NCI-H1694 (cell line): ENCODE measurements at places on chromosomes 4 and X.

DNA sequence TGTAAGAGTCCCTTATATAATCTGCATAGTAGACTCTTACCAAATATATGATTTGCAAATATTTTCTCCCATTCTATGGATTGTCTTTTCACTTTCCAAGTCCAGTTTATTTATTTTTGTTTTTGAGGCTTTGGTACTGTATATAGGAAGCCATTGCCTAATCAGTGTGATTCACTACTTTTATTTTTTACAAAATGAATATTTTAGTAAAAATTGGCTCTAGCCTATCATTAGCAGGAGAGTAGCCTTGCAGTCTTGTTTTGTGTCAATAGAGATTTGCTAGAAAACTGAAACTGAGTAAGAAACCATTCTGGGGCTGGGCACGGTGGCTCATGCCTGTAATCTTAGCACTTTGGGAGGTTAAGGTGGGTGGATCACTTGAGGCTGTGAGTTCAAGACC lies 199.9 kb upstream of the MAB21L2 start:
- DNase-seq = no peak

DNA sequence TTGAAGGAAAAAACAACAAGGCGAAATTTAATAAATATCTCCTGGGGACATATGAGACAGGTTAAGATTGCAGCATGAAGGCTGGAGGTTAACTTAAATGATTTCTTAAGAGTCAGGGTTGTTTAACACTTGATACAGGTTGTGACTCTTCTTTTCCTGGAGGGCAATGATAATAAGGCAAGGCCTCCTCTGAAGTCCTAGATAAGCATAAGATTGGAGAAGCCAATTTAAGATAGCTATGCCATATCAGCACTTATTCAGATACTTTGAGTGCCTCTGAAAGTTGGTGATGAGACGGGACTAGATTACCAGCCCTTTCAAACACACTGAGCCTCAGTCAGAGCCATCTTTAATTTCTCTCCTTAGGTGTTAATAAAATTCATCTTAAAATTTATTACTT lies 350.8 kb downstream of the FBXO8 start:
- no peak for DNase-seq

DNA sequence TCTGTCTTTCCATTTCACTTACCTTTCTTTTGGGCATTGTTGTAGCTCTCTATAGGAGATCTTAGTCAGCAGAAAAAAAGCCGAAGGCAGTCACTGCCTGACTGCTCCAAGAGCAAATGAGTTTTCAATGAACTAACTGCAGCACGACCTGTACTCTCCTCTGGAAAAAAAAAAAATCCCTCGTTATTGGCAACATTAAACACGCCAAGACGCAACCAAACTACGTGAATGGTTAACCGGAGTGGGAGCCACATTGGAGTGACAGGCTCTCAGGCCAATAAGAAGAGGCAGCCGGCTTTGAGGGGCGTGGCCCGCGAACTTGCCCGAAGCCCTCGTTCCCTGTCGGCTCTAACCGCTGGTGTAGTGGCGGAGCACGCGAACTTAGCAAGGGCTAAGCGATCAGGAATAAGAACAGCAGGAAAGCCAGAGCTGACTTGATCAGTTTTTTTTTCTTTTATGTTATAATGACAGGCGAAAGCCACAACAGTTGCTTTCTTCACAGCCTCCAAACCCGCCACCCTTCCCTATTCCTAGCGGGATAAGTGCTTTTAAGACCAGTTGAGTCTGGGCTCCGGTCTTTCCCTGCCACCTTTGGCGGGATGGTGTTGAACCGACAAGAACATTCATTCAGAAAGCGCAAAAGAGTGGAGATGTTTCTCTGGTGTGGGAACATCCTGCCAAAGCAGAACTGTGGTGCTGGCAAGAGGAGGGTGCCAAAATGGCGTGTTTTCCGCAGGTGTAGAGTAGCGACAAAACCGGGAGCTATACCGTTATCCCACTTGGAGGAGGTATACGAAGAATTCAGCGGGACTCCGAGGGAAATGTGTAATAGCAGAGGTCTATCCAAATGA lies 80.0 kb downstream of the HMGN5 start:
- DNase-seq = peak; percentile 36

- no peak for DNase-seq
Measured at GRCh38 chr4:25532591-25532990, 123.1 kb upstream of the SLC34A2 start.

- peak; percentile 9 for DNase-seq
Measured at GRCh38 chr4:52038103-52038912, at the start of gene SGCB. TSS of gene SGCB (minus strand) at chr4:52038299. CDS start at chr4:52038259, 40 bp downstream.

DNA sequence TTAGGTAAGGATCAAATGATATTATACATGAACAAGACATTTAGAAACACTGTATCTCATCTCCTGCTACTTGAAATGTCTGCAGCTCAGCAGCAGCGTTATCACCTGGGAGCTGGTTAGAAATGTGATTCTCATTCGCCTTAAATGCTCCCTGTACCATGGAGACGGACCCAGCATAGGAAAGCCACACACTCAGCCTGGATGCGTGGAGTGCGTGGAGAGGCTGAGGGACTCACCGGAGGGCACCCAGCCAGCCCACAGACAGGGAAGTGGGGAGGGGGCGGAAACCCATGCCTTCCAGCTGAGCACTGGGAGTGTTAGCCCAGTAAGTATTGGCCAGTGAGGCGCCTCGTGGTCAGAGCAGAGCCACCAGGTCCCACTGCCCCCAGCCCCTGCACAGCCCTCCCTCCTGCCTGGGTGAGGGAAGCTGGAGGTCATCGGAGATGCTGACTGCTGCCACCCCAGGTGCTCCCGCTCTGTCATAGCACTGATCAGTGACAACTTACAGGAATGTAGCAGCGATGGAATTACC lies 15.2 kb downstream of the SUPT20HL1 start:
- DNase-seq = no peak

DNA sequence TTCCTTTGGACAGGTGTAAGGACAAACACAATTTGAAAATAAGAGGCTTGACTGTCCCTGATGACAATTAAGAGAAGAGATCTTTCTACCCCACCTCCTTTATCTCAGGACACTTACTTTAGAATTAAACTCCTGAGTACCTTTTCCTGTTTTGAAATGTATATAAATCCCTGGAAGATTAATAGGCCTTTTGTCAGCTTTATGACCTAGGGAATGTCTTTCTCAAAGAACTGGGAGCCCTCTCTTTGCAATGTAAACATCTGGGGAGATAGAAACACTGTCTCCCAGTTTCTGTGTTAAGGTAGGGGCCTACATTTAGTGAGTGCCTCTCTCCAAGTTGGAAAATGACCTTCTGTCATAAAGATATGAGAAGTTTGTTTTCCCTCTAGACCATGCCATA lies 31.7 kb downstream of the AGA start:
- no peak for DNase-seq

DNA sequence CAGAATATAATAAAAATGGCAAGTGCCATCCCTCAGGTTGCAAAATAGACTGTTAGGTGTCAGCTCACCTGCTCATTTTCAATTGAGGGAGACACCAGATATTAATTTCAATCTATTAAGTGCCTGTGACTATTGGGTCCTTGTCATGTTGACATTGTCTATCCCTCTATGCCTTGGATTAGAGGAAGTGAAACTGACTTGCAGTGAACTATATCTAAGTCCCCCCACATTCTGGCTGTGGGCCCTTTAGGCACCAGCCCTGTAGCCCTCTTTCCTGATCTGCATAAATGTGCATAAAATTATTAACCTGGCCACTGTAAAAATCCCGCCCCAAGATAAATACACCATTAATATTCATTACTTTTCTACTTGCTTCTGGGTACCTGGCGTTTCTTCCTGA lies 293.0 kb upstream of the CLNK start:
- DNase-seq = no peak
